Common myeloid progenitor, CD34-positive (primary cell): ENCODE measurements at places on chromosomes 3 and 15.

DNA sequence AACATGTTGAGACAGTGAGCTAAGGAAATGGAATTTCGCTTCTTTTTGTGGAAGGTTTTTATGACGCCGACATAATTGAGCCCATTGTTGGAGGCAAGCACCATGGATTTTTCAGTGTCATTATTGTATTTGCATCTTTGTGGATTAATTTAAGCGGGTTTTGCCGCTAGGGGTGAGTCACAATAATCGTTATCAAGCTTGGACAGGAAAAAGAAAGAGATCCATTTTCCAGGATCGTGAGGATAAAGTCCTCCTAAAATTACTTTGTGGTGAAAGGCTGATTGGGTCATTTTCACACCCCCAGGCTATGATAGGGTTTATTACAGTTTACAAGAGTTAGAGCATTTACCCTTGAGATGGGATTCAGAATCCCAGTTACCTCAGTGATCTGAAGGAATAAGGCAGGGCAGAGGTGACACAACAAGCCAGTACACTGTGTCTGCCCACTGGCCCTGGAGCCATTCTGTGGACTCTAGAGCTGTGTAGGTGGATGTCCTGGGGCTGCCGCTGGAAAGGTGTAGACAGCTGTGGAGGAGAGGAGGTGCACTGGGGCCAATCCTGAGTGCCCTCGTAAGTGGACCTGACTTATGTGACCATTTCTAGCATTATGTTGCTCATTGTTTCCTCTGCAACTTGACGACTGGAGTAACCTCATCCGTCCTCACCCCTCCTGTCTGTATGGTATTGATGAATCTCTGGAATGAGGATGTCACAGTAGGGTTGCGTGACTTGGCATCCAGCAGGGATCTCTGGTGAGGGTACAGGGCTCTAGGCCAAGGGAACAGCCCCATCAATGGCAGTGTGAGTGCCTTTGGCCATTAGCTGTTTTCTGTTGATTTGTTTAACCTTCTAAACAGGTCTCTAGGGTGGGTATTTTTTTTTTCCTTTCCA, 370.1 kb downstream of the LRTM1 start:
- DNase-seq, result no peak

DNA sequence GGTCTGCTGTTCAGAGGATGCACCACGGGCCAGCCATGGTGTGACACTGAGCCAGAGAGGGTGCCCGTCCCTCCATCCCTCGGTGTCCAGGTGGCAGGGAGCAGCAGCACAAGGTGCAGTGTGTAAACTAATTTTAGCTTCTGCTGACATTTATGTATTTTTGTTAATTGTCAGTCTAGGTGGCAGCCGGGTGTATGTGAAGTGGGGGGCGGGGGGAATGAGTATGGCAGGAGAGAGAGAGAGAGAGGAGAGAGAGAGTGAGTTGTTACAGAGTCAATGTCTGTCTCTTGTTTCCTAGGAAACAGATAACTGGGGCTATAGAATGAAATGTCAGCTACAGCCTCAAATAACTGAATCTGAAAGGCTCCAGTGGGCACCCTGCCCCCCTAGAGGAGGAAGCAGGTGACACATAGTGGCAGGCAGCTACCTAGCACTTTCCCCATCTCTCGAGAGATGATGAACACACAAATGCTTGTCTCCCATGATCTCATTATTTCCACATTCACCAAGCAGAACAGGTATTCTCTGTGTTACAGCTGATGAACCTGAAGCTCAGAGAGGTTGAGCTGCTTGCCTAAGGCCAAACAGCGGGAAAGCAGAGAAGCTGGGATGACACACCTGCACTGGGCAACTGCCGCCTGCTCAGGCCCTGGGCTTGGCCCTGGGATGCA, 24.7 kb downstream of the RASGRF1 start:
- no peak for DNase-seq

DNA sequence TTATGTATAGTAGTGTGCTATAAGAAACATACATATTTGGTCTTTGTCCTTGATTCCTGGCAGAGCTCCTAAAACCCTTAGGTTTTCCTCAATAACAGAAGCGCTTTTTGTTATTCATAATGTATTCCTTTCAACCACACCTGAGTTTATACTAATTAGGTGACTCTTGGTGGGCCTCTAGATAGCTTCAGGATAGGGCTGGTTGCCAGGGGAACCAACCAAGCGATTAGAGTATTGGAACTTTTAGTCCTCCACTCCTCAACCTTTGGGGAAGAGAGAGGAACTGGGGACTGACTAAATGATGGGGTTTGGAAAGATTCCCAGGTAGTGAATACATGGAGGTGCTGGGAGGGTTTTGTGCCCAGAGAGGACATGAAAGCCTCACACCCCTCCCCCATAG, 24.6 kb downstream of the TMCC1 start:
- no peak for DNase-seq

- DNase-seq, result no peak
These were observed 27.3 kb downstream of the WDR49 start for GRCh38 chr3:167626490-167626889.

GRCh38 chr15:96107916-96108315, 222.6 kb upstream of the NR2F2 start:
- DNase-seq, result no peak

DNA sequence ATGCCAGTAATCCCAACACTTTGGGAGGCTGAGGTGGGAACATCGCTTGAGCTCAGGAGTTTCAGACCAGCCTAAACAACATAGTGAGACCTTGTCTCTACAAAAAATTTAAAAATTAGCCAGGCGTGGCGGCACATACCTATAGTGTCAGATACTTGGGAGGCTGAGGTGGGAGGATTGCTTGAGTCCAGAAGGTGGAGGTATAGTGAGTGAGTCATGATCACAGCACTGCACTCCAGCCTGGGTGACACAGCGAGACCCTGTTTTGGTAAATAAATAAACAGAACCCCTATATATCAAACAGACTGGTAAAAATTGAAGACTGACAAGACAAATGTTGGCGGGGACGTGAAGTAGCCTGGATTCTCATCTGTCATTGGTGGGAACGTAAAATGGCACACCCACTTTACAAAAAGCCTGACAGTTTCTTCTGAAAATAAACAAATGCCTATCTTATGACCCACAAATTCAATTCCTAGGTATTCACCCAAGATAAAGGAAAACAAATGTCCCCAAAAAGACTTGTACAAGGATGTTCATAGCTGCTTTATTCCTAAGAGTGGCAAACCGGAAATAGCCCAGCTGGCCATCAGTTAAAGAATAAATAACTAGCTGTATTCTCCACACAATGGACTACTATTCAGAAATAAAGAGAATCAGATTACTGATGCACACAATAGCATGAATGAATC, 47.0 kb upstream of the GK5 start:
- no peak for DNase-seq

- no peak for DNase-seq
These were observed 15.4 kb upstream of the RNF7 start for GRCh38 chr3:141722648-141723047.

DNA sequence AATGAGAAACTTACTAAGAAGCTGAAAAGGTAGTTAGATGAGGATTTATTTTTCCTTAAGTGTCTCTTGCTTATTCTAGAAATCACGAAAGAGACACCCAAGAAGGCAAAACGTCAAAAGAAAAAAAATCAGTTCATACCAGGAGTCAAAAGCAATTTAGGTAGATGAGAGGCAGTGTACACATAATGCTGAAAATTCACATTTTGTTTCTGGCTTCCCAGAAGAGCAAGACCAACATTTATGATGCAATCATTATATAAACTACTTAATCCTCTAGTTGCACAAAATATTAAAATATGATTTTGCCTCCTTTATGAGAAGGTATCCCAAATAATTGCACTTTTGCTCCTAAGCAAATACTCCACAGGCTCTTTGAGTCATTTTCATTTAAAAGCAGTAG, 228.0 kb downstream of the FMN1 start:
- DNase-seq, result no peak
